ENCODE measurements at places on chromosomes 16 and 17.

- DNase-seq, result no peak
Observed at GRCh38 chr16:17037499-17037898, 433.3 kb downstream of the XYLT1 start.

- DNase-seq, result no peak
Observed at GRCh38 chr17:76422860-76423259, 30.1 kb downstream of the UBE2O start.

DNA sequence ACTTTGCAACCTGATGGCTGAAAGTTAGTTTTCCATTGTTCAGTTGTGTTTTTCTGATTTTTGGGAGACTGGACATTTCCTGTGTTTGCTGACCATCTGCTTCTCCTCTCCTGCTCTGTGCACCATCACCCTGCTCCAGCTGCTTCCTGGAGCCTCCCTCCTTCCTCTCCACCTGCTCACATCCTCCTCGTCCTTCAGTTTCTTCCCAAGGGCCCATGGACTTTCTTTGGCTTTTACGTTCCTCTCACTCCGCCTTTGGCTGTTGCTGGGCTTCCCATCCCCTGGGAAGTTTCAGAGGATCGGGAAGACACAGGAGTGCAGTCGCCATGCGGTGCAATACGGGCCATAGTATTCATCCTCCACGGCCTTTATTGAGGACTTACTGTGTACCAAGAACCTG is 61.6 kb downstream of the TNFRSF13B start:
- DNase-seq, result no peak

- no peak for DNase-seq
Observed at GRCh38 chr17:2243953-2244352, 59.6 kb downstream of the SMG6 start.

DNA sequence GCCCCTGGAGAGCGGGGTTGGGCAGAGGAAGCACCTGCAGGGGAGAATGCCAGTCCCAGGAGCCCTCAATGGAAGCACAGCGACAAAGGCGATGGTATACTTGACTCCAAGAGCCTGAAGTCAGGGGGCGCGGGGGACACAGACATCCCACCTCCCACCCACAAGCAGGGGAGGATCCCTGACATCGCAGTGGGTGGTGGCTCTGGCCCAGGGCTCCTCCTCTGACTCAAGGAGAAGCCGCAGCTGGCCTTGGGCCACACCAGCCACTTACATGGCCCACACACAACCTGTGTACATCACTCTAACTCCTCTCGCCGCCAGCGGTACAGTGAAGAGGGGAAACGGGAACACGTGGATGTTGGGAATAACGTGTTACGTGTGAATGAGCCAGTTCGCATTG is 44.3 kb downstream of the FZD2 start:
- DNase-seq, result no peak

DNA sequence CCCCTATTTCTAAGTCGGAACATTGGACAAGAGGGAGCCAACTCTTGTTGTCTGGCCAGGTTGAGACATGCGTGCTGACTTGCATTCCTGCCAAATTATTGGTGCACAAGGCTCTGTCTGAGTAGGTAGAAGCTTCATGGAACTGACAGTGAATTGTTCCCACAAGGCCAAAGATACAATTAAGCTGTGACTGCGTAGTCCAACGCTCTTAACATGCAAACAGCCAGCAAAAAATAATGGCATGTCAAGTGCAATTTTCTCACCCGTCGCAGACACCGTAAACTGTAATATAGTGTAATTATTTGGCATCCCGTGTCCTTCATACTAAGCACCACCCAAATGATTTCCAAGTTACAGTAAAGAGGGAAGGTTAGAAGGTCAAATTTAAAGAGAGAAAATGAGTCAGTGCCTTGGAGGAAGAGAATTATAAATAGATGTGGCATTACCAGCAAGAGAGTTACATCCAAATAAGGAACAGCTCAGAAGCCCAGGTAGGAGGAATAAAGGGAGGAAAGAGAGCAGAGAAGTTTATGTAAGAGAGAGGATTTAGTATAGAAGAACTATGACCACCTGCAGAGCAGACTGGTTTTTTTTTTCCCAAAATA is 21.8 kb downstream of the CDH8 start:
- no peak for DNase-seq

DNA sequence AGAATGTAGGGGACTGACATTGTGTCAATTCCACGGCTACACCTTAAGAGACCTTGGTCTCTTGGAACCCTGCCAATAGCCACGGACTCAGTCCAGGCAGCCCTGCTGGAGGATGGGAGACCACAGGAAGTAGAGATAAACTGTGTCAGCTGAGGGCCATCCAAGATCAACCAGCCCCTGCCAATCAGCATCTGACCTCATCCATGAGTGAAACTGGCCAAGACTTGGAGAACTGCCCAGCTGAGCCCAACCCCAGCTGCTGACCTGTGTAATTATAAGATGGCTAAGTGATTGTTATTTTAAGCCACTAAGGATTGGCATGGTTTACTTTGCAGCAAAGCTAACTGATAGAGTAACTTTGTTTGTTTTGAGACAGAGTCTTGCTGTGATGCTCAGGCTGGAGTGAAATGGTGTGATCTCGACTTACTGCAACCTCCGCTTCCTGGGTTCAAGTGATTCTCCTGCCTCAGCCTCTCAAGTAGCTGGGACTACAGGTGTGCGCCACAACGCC is 13.3 kb upstream of the YWHAE start:
- peak; percentile 48 for DNase-seq

- DNase-seq, result no peak
Observed at GRCh38 chr16:27320261-27321012, 6.7 kb downstream of the IL4R start.

- DNase-seq, result no peak
Observed at GRCh38 chr17:76543826-76544545, 4.1 kb downstream of the PRCD start.

DNA sequence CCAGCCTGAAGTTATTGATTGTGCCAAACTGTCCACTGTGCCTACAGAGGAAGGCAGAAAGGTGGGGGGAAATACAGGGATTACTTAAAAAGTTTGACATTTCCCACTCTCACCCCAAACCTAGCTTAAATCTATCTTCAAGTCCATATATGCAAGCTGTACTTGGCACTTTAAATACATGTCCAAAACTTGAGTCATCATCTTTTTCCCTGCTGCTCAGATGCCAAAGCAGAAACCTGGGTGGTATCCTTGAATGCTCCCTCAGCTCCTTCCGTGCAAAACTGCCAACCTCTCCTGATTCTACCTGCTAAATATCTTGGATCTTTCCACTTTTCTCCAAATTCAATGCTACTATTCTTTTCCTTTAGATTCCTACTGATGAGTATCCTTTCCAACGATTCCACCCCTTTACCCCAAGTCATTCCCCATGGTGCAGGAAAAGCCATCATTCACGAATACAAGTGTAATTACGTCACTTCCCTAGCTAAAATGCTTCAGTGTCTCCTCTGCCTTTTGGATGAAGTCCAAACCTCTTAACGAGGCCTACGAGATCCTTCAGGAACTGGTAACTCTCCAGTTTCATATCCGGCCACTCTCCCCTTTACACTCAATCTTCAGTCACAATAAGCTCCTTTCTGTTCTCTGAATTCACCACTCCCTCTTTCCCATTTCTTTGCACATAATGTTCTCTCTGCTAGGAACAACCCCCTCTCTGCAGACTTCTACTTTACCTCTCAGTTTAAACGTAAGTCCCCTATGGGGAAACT is 9.3 kb downstream of the BECN1 start:
- no peak for DNase-seq

- no peak for DNase-seq
Observed at GRCh38 chr16:57700781-57701551, 6.4 kb downstream of the DRC7 start.

Measured in HAP-1 (cell line).